ENCODE measurements at places on chromosomes 7 and 10. TPM values are rescaled to one million over a fixed set of nuclear protein-coding genes. Genes with fewer than 3 reads are reported as not detected.
A peak's percentile ranks its signal among the peaks of the same experiment; 100 is the strongest.

DNA sequence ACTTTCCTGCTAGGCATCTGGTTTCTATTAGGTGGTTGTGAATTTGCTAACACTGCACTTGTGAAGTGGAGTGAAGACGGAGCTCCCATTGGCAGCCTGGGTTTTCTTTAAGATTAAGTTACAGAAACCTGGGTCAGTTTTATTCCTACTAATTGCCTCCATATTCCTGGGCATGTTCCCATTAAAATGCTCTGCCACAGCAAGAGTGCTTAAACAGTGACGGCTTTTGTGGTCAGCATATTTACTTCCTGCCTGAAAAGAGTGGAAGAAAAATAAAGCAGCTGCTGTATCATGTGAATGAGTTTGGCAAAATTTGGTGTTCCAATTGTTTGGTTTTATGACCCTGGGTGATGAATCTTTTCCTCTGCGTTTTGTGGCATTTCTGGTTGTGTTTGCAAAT, 96.9 kb upstream of the PLXDC2 start:
- peak; percentile 25 for DNase-seq

DNA sequence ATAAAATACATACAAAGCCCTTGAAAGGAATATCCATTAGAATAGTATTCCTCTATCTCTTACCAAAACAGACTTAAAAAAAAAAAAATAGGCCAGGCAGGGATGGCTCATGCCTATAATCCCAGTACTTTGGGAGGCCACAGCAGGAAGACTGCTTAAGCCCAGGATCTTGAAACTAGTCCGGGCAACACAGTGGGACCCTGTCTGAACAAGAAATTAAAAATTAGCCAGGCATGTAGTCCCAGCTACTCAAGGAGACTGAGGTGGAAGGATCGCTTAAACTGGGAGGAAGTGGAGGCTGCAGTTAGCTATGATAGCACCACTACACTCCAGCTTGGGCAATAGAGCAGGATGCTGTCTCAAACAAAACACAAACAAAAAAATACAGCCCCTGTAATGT, 9.6 kb downstream of the PDLIM1 start:
- DNase-seq, result peak; percentile 32

DNA sequence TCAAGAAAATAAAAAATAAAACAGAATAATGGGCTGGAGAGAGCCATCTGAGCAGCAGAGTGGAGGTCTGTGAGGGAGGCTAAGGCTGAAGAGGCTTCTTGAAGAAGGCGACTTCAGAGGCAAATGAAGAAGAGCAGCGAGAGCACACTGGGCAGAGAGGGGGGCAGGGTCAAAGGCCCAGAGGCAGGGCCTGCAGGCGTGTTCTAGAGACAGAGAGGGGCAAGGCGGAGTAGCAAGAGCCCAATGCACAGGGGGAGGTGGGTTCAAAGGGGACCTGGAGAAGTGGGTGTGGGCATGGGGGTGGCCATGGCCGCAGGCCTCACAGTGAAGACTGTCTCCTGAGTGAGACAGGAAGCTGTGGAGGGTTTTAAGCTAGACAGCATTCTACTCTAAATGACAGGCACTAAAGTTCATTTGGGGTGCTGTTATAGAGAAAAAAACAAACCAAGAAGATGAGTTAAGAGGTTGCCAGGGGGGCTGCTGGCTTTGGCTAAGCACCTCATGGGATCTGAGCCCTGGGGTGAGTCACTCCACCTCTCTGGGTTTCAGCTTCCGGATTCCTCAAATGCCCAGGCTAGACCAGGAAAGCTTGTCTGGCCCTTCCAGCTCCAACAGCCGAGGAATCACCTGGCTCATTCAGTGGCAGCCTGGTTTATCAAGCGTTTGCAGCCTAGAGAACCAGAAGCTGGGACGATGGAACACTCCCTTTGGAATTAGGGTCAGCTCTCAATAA, 81.7 kb downstream of the DLG5 start:
- DNase-seq, result no peak

Gene CDNF
- total RNA-seq, result 5.5 TPM

- DNase-seq, result no peak
These were observed 624.0 kb downstream of the NRG3 start for GRCh38 chr10:82498976-82499375.

DNA sequence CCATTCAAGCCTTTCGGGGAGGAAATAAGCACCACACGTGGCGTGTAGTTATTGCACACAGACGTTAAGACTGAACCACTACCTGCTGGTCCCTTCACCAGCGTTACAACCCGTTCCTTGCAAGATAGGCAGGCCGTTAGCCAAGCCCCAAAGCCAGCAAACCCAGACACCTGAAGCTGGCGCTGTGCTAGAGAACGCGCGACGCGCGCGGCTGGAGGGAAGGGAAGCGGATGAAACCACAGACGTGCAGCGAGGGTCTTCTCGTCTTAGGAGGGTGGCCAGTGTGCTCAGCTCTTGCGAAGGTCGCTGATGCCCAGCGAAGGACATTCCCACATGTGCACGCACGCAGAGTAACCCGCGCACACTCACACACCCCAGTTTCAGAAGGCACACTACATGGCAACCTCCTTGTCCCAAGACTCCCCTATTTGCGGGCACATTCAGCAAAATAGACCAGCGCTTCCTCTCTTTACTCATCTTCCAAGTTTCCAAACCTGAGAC, 980 bp downstream of the TMEM26 start:
- DNase-seq, result no peak

- peak; percentile 64 for DNase-seq
These were observed 260.5 kb upstream of the KLF14 start for GRCh38 chr7:130994378-130995115.

Gene ALOX5
- 10.2 TPM for total RNA-seq

Gene NUPR2
- 7.5 TPM for total RNA-seq

Gene ATOH7
- 0.49 TPM for total RNA-seq

DNA sequence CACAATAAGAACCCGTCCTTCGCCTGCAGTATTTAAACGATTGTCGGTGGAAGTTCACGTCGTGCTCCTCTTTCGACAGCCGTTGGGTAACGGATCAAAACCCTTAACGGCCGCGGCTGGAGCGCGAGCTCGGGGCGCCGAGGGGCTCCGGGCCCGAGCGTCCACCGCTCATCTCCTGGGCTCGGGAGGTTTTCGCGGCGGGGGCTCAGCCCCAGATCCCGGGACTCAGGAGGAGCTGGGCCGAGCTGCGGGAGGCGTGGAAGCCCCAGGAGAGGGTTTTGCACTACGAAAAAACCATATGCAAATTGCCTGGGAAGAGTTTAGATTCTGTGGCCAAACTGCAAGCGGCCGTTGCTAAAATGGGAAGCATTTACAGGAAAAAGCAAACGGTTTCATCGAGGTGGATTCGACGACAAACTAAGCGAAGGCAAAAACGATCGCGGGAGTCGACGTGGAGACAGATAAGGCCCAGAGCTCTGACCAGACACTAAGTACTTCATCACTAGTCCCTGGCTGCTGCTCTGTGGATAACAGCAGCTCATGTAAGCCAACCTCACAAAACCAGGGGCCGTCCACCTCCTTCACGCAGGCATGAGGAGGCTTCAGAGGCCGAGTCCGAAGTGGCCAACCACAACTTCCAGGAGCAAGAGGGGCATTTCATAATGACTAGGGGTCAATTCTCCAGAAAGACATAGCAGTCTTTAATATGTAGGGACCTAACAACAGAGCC, 129.7 kb downstream of the MARCHF5 start:
- DNase-seq, result no peak

- no peak for DNase-seq
These were observed 178.8 kb downstream of the ARL4A start for GRCh38 chr7:12866207-12866606.

DNA sequence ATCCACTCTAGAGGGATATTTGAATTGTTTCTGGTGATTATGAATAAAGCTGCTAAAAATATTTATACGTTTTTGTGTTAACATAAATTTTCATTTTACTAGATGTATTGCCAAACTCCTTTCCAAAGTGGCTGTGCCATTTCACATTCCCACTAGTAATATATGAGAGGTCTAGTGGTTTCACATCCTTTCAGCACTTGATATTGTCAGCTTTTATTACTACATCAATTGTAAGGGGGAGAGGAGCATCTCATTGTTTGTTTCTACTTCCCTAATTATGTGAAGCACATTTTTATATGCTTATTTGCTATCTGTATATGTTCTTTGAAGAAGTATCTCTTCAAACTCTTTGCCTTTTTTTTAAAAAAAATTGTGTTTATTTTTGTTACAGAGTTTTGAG, 184.5 kb downstream of the ADK start:
- no peak for DNase-seq

GRCh38 chr10:77004917-77005564, 632.6 kb downstream of the KCNMA1 start:
- DNase-seq, result peak; percentile 53

DNA sequence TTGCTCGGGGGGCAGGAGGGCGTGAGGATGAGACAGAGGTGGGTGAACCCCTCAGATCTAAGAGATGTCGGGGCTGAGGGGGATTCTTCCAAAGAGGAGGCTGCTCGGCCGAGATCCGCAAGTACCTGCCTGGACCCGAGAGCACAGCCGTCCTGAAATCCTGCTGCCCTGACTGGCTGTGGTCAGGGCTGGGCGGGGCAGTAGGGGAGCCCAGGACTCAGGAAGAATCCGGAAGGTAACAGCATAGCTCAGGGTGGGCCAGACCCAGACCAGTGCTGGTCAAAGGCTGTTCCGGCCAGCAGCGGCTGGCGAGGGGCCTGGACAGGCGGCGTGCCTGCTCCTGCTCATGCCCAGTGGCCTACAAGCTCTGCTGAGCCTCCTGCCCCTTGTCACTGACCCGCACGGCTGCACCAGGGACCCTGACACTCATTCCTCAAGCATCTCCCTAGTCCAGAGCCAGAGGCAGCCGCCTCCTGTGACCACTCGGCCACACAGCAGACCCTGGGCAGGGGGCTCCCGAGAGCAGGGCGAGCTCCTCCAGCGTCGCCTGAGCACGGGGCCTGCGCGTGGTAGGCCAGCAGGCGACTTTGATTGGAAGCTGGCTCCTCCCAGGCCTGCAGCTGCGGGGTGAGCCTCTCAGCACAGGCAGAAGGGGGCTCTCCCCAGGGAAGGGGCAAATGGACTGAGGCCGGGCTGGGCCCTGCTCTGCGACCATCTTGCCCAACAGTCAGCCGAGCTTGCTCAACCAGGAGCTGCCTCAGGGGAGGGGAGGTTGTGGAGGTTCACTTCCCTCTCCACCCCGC, 3.1 kb upstream of the ADAP1 start:
- DNase-seq, result peak; percentile 86

- DNase-seq, result no peak
These were observed 4.0 kb downstream of the HDAC9 start for GRCh38 chr7:18499407-18500177.

DNA sequence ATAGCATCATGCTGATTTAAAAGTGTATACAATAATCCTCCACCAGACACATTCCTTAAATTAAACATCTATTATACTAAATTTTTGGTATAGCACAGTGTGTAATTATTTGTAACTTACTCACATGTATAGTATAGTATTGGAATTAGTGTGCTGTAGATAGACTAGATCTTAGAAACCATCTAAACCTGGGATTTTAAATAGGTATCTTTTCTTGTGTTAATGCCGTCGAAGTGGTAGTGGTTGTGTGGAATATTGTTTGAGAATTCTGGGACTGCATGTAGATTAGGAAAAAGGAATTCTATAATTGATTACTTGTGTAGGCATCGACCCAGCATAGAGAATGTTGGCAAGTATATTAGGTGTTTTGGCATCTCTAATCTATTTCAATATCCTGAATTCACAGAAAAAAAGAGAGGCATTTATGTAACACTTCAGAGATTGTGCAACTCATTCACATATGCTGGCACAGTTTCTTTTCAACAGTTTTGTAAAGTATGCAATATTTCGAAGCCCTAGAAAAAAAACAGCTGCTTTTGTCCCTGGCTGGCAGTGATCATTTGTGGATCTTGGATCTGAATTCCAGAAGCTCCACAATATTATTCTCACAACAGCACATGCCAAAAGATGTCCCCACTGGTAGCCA, 145.5 kb upstream of the AGR3 start:
- no peak for DNase-seq

Gene ZNF273
- 61.3 TPM for total RNA-seq

GRCh38 chr7:1742555-1743303, 72.7 kb downstream of the ELFN1 start:
- peak; percentile 43 for DNase-seq

- no peak for DNase-seq
These were observed 223.8 kb upstream of the KLF6 start for GRCh38 chr10:4008676-4009382.

Gene GPRIN2
- total RNA-seq, result 50.5 TPM

DNA sequence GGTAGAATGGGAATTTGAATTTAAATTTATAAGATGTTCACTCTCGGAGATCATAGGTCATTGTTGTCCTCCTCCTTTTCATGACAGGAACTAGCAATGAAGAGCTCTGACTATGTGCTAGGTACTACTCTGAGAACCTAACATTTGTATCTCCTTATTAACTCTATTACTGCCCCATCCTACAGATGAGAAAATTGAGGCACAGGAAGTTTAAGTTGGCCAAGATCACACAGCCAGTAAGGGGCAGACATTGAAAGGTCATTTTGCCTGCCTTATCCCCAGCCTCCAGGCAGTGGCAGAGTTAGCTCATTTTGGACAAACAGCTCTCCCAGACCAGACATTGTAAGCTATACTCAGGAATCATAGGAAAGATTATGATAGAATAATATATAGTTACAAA, 6.0 kb downstream of the SRGN start:
- DNase-seq, result no peak

Gene AMZ1
- total RNA-seq, result not detected

Gene NPS
- total RNA-seq, result not detected

GRCh38 chr10:103895411-103896186, 22.4 kb downstream of the STN1 start:
- no peak for DNase-seq

DNA sequence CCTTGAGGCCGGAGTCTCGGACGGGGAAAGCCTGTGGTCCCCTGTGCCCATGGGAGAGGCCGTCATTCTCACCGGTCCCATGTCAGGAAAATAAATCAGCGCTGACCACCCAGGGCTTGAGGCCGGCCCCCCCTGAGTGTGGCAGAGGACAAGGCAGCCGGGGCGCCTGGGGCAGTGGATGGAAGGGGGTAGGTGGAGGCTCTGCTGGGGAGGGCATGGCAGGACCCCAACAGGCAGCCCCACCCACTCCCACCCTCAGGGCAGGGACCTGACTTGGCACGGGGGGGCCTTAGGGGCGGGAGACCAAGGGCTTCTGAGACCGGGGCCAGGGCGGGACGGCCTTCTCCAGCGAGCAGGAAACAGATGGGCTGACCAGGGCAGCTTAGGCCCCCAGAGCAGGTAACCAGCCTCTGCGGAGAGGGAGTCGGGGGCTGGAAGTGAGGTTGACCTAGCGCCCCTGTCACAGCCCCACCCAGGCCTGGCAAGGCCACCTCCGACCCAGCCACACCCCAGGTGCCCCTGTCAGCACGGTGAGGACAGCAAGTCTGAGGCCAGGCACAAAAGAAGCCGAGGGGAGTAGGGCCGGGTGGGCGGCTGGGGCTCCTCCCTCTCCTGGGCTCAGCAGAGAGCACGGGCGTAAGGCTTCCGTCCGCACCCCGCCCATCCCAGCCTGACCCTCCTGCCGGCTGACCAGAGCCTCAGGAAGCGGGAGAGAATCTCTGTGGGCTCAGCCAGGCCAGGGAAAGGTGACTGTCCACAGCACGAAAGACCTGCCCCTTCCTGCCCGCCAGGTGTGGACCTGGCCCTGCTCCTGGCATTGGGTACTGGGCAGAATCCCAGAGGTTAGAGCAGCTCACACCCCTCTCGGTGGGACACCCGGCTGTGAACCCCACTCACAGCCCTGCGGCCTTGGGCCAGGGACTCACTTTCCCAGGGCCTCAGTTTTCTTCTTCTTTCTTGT, 87.4 kb downstream of the FOXL3 start:
- peak; percentile 86 for DNase-seq

All from lower leg skin (tissue), 4 donors.